Pulmonary artery endothelial cell (primary cell): ENCODE measurements at places on chromosomes 2 and 18.

GRCh38 chr2:44705876-44706480 is 235.5 kb upstream of the SIX3 start:
- DNase-seq, result no peak

GRCh38 chr2:225534037-225534436 is 134.5 kb downstream of the NYAP2 start:
- DNase-seq, result no peak

DNA sequence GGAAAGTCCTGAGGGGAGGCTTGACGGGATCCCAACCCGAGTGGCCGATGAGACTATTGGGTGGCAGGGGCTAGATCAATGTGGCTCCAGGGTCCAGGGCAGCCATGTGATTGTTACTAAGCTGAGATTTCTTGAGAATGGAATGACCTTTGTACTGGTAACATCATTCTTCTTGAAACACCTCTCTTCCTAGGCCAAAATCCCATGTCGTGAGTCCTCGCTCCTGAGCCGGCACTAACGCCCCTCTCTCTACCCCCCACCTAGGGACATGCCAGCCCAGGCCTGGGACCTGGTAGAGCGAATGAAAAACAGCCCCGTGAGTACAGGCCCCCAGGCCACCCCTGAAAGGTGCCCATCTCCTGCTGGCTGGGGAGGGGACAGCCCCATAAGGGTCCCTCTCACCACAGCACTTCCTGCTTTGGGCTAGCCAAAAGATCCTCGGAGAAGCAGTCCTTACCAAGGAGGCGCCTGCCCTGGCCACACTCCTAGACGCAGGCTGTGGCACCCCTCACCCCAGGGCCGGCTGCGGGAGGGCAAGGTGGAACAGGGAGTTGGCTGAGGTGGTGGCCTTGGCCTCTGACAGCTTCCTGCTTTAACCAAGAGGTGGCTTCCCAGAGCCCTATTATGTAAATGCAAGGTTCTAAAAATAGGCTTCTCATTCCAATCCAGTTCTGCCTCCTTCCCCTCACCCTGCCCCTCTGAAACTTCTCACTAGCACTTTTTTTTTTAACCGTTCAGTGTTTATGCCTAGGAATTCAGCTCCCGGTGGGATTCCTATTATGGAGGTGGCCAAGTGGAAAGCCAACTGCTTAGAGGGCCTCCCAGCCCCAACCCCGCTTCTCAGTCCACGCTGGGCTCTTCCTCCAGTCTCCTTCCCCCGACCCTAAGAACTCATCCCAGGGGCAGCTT is 126.6 kb upstream of the PPP1CB start:
- no peak for DNase-seq

GRCh38 chr2:47519147-47519537 is 116.2 kb downstream of the MSH2 start:
- no peak for DNase-seq

GRCh38 chr18:48962252-48962993 is 11.7 kb upstream of the SMAD7 start:
- DNase-seq, result no peak

DNA sequence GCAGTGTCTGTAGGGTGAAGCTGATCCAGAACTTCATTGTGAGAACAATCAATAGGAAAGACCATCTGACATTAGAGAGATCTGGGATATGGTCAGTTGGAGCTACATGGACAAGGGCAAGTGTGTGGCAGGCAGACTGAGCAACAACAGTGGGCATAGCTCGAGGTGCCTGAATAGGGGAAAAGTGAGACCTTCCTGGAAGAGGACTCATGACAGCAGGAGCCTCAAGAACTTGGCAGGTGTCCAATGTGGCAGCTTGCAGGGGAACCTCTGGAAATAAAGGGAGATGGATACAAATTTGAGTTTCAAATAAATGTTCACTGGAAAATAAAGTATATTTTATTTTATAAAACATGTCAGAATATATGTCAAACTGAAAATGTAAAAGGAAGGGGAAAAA is 117.9 kb downstream of the TANC1 start:
- no peak for DNase-seq

DNA sequence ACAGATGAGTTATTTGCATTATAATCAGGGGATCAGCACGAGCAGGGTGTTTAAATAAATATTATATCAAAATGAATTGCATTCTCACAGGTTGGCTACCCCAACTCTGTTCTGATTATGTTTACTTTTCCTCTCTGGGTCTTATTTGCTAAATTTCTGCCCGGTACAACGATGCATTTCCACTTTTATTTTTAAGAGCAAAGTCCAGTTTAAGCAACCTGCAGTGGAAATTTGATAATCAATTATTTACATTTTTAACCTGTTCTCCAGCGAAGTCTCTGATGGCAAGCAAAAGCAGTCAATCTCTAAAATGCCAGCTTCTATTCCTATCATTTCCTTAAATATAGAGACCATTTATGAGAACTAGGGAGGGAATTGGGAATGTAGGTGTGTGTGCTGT is 966.6 kb upstream of the SOX11 start:
- DNase-seq, result no peak
